ENCODE measurements at places on chromosomes 2 and 18. TPM values are rescaled to one million over a fixed set of nuclear protein-coding genes. Genes with fewer than 3 reads are reported as not detected.
A peak's percentile ranks its signal among the peaks of the same experiment; 100 is the strongest.

DNA sequence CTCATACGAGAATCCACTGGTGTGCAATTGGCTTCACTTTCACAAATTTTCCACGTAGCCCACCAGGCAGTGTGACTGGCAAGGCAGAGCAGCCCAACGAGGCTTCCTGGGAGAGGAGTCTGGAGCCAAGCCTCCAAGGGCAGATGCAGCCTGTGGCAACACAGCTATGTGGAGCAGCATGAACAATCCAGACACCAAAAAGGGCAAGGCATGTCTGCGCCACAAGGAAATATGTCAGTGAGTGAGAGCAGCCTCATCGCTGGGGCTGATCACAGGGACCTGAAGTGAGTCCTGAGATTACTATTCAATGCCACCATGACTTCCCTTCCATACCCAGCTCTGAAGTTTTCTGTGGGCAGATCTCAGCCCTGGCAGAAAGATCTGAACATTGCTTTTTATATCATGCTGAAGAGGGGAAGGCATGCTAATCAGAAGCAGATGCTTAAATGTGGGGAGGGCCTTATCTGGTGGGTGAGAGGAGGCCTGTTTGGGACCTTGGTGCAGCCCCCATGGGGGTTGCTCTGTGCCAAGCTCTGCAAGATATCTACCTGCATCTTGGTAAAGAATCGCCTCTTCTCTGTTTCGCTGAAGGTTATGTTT lies 40.0 kb upstream of the PUM2 start:
- H3K36me3 ChIP-seq = no peaks in the 10 kb centered on the region
- H3K27me3 ChIP-seq = no peaks in the 10 kb centered on the region
- H3K4me1 ChIP-seq = no peaks in the 10 kb centered on the region
- no peak overlapping the region for H3K27ac ChIP-seq
- H3K4me3 ChIP-seq = no peak overlapping the region

- H3K36me3 ChIP-seq = no peaks in the 10 kb centered on the region
- DNase-seq = no peak
- H3K4me3 ChIP-seq = no peak overlapping the region
Measured at GRCh38 chr2:166282154-166282553, 93.6 kb downstream of the SCN9A start.

GRCh38 chr18:50607378-50607926 lies 47.6 kb downstream of the MAPK4 start:
- no peaks in the 10 kb centered on the region for H3K36me3 ChIP-seq
- H3K4me1 ChIP-seq = no peaks in the 10 kb centered on the region
- no peak overlapping the region for H3K4me3 ChIP-seq

DNA sequence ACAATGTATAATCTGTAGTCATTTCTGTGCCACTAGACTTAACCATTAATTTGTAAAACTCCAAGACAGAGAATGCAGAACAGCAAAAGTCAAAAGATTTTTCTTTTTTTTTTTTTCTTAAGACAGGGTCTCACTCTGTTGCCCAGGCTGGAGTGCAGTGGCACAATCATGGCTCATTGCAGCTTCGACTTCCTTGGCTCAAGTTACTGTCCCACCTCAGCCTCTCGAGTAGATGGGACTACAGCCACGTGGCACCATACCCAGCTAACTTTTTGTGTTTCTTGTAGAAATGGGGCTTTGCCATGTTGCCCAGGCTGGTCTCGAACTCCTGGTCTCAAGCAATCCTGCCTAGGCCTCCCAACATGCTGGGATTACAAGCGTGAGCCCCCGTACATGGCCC lies 80.1 kb downstream of the TLK1 start:
- H3K27me3 ChIP-seq = no peaks in the 10 kb centered on the region
- no peak overlapping the region for H3K27ac ChIP-seq
- no peak for DNase-seq
- no peaks in the 10 kb centered on the region for H3K4me1 ChIP-seq

DNA sequence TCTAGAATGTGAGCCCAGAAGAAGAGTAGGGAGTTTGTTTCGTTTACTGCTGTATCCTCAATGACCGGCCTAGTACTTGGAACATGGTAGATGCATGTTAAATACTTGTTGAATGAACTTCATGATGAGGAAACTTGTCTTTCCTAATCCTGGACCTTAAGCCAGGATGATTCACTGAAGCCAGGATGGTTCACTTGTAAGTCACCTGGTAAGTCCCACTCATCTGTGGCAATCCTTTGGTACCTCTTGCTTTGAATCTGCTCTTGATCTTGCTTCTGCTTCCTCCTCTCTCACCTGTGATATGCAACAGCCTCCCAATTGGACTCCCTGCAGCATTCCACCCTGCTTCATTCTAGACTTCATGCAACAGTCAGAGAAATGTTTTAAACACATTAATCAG lies 43.6 kb downstream of the QPCT start:
- H3K4me1 ChIP-seq = peaks cover 24% of the 10 kb centered on the region

GRCh38 chr2:17416884-17417391 lies 101.3 kb downstream of the RAD51AP2 start:
- H3K4me3 ChIP-seq = no peak overlapping the region
- no peak overlapping the region for H3K27ac ChIP-seq
- H3K4me1 ChIP-seq = no peaks in the 10 kb centered on the region
- peak; percentile 36 for DNase-seq
- H3K36me3 ChIP-seq = no peaks in the 10 kb centered on the region
- no peaks in the 10 kb centered on the region for H3K27me3 ChIP-seq

DNA sequence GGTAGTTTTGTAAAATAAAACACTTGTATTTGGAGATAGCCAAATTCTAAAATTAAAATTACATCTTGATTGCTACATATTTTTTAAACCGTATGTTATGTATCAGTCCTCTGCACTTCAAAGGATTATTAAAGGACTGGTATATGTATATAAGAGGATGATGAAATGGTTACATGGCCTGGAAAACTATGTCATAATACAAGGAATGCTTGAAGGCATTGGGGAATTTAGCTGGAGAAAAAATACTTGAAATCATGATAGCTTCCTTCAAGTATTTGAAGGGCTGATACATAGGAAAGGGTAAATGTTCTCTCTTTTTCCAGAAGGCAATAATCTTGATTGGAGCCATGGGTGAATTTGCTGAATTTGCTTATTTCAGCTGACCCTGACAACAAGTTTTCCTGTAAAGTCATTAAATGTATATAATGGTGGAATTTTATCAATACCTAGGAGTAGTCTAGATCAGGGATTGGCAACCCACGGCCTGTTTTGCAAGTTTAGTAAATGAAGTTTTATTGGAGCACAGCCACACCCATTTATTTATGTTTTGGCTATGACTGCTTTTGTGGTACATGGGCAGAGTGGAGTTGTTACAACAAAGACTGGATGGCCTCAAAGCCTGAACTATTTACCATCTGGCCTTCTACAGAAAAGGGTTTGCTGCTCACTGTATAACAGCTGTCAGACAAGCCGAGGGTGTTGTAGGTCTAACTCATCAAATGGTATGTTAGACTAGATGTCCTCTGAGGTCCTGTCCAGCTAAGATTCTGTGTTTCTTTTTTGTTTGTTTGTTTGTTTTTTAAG lies 34.4 kb downstream of the ACYP2 start:
- H3K4me3 ChIP-seq = no peak overlapping the region
- H3K36me3 ChIP-seq = no peaks in the 10 kb centered on the region
- peak; percentile 10 for DNase-seq
- no peaks in the 10 kb centered on the region for H3K27me3 ChIP-seq

DNA sequence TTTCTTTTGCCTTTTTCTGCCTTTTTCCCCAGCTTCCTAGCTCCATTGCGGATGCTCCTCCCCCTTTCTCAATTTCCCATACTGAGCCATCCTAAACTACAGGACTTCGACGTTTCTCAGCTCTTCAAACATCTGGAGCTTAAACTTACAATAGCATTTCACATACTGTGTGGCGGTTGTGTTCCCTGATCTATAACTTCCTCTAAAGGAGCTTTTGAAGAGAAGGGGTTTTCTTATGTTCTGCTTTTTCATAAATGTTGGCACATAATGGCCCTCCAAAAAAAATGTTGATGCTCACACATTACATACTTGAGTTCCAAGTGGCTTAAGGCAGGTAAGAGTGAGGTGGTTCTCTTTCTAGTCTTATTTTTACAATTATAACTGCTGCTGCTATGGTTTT lies 87.4 kb downstream of the RNF144A start:
- H3K27ac ChIP-seq = peak overlapping the region; percentile 66
- no peaks in the 10 kb centered on the region for H3K36me3 ChIP-seq
- DNase-seq = no peak
- peaks cover 18% of the 10 kb centered on the region for H3K4me1 ChIP-seq

GALNT1 gene
- polyA plus RNA-seq = 110 TPM

DES gene
- 31.3 TPM for polyA plus RNA-seq

PCARE gene
- 0.03 TPM for polyA plus RNA-seq

ASXL3 gene
- 12.0 TPM for polyA plus RNA-seq

Measured in left lung (tissue), 14 donors.